Fibroblast of the aortic adventitia (primary cell): ENCODE measurements at places on chromosomes 5 and 9. TPM values are rescaled to one million over a fixed set of nuclear protein-coding genes. Genes with fewer than 3 reads are reported as not detected.

The SLCO4C1 gene
- total RNA-seq, result 0.09 TPM in 1 of 2 replicates, not detected in the other

The ORM2 gene
- not detected in 2 replicates for total RNA-seq

The ANKDD1B gene
- 0.45 and 3.8 TPM in 2 replicates for total RNA-seq

The HTR4 gene
- 0.18 TPM in 1 of 2 replicates, not detected in the other for total RNA-seq

The ADGRD2 gene
- total RNA-seq, result not detected in 2 replicates

The UNC5A gene
- total RNA-seq, result not detected in 2 replicates
